ENCODE measurements at places on chromosomes 13 and 19. TPM values are rescaled to one million over a fixed set of nuclear protein-coding genes. Genes with fewer than 3 reads are reported as not detected.

- no peaks in the 10 kb centered on the region for H3K27me3 ChIP-seq
- DNase-seq: no peak
- H3K4me3 ChIP-seq: no peak overlapping the region
- no peak overlapping the region for H3K27ac ChIP-seq
Observed at GRCh38 chr13:59094181-59094580, 1069.5 kb downstream of the DIAPH3 start.

DNA sequence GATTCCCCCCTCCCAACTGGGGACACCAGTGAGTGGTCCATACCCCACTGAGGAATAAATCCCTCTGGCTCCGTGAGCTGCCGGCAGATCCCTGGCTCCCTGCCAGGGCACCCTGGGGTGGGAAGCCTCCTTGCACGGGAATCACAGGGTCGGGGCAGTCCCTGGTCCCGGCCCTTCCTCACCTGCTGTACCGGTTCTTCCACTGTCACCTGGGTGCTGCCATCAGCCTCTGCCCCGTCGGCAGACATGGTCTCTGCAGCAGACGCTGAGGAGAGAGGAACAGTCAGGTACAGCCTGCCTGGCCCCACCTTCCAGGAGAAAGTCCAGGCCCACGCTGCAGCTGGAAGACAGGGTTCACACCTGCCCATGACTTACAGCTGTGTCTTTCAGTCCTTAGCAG lies 6.3 kb downstream of the PLIN3 start:
- H3K4me3 ChIP-seq: no peak overlapping the region
- peaks cover 16% of the 10 kb centered on the region for H3K36me3 ChIP-seq
- peak overlapping the region; percentile 52 for H3K27ac ChIP-seq

- H3K36me3 ChIP-seq: no peaks in the 10 kb centered on the region
- no peaks in the 10 kb centered on the region for H3K4me1 ChIP-seq
- no peak for DNase-seq
- no peak overlapping the region for H3K27ac ChIP-seq
- H3K4me3 ChIP-seq: no peak overlapping the region
Observed at GRCh38 chr13:39410964-39411363, 192.0 kb downstream of the LHFPL6 start.

DNA sequence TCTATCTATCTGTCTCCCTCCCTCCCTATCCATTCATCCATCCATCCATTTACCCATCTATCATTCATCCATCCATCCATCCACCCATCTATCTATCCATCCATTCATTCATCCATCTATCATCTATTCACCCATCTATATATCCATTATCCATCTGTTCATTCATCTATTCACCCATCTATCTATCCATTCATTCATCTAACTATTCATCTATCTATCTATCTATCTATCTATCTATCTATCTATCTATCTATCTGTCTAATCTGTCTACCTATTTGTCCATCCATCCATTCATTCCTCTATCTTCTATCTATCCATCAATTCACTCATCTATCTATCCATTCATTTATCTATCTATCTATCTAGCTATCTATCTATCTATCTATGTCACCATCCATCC lies 4.4 kb upstream of the CDK8 start:
- H3K4me1 ChIP-seq: no peaks in the 10 kb centered on the region
- H3K27ac ChIP-seq: no peak overlapping the region

- no peaks in the 10 kb centered on the region for H3K4me1 ChIP-seq
- no peak overlapping the region for H3K27ac ChIP-seq
- no peak for DNase-seq
- no peaks in the 10 kb centered on the region for H3K36me3 ChIP-seq
- no peaks in the 10 kb centered on the region for H3K27me3 ChIP-seq
Observed at GRCh38 chr13:93843082-93843481, 616.5 kb downstream of the GPC6 start.

DNA sequence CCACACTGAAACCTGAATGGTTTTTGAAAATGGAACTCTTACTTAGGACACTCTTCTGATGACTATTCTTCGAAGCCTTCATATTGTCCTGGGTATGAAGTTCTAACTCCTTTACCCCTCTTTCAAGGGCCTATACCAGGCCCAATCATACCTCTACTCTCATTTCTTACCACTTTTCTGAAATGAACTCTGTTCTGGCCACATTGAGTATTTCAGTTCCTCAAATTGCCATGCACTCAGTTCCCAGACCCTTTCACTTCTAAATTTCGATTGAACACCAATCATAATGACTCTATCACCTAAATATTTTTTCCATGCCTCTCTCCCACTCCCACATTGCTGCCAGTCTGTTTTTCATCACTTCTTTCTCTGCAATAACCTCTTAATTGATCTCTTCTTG lies 53.7 kb downstream of the LACC1 start:
- no peaks in the 10 kb centered on the region for H3K27me3 ChIP-seq
- DNase-seq: no peak
- H3K36me3 ChIP-seq: no peaks in the 10 kb centered on the region
- no peak overlapping the region for H3K4me3 ChIP-seq
- no peak overlapping the region for H3K27ac ChIP-seq

DNA sequence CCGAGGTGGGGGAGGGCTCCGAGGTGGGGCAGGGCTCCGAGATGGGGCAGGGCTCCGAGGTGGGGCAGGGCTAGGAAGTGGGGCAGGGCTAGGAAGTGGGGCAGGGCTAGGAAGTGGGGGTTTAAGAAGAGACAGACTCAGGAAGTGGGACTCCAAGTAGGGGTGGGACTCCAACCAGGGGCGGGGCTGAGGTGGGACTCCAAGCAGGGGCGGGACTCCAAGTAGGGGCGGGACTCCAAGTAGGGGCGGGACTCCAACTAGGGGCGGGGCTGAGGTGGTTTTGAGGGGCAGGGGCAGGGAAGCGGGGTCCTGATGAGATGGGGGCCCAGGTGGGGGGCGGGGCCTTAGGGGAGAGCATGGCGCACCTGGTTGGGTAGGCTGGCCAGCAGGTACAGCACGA lies 13.6 kb downstream of the CFD start:
- no peak overlapping the region for H3K4me3 ChIP-seq
- no peaks in the 10 kb centered on the region for H3K27me3 ChIP-seq
- peaks cover 26% of the 10 kb centered on the region for H3K36me3 ChIP-seq
- no peak overlapping the region for H3K27ac ChIP-seq
- DNase-seq: peak; percentile 26

- no peak overlapping the region for H3K4me3 ChIP-seq
- no peak overlapping the region for H3K27ac ChIP-seq
- DNase-seq: no peak
- H3K36me3 ChIP-seq: no peaks in the 10 kb centered on the region
- no peaks in the 10 kb centered on the region for H3K27me3 ChIP-seq
Observed at GRCh38 chr19:46591870-46592269, 9.3 kb upstream of the CALM3 start.

DNA sequence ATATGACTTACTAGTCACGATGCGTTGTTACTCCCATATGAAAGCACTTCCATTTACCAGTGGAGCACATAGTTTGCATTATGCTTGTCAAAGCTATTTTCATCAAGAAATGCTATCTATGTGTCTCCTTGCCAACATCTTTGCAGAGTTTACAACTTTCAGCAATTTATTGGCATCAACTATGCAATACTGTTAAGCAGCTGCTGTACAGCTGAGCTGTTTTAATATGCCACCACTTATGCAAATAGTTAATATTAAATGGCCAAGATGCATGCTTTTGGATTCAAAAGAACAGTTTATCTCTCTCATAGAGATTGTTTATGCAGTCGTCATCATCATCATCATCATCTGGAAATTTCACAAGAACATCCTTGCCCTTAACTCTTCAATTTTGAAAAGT lies 67.9 kb upstream of the KLF5 start:
- no peaks in the 10 kb centered on the region for H3K27me3 ChIP-seq
- no peak for DNase-seq
- H3K4me1 ChIP-seq: no peaks in the 10 kb centered on the region
- no peak overlapping the region for H3K27ac ChIP-seq
- H3K36me3 ChIP-seq: no peaks in the 10 kb centered on the region

- peak overlapping the region; percentile 90 for H3K4me3 ChIP-seq
- H3K27ac ChIP-seq: no peak overlapping the region
- H3K27me3 ChIP-seq: no peaks in the 10 kb centered on the region
- no peaks in the 10 kb centered on the region for H3K36me3 ChIP-seq
- DNase-seq: peak; percentile 47
- peaks cover 15% of the 10 kb centered on the region for H3K4me1 ChIP-seq
Observed at GRCh38 chr19:33063356-33063752, 1.3 kb downstream of the RHPN2 start.

DNA sequence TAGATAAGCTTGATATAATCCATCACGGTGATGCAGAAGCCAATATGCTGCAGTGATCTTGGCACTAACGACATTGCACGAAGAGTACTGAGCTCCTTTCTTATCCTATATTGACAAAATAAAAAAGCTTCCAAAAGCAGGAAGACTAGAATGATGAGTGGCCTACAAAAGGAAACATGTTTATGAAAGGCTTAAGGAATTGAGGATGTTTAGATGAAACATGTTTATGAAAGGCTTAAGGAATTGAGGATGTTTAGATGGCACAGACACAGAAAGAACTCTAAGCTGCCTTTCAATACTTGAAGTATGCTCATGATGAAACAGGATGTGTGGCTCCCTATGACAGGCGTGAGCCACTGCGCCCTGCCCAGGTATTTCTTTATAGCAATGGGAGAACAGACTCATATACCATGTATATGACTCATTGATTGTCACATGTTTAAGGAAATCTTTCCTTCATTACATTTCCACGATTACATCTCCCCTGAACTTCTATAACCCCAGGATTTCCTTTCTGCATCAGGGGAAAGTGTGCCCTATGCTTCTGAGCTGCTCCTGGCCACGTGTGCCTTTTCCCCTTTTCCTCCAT lies 690.8 kb upstream of the ARGLU1 start:
- H3K36me3 ChIP-seq: no peaks in the 10 kb centered on the region
- no peak overlapping the region for H3K4me3 ChIP-seq
- no peak overlapping the region for H3K27ac ChIP-seq
- no peaks in the 10 kb centered on the region for H3K4me1 ChIP-seq
- DNase-seq: no peak

- no peak within 1 kb of the TSS for H3K27ac ChIP-seq
- H3K36me3 ChIP-seq: no peaks in the 10 kb centered on the region
- peak; percentile 13 for DNase-seq
Observed at GRCh38 chr13:37869756-37870488, at the start of gene TRPC4. TRPC4 (minus strand) TSS chr13:37869772; CDS start chr13:37783333, 86,439 bp downstream.

GRCh38 chr13:41756198-41756880 lies 204.6 kb downstream of the VWA8 start:
- no peak for DNase-seq
- no peaks in the 10 kb centered on the region for H3K27me3 ChIP-seq
- no peak overlapping the region for H3K27ac ChIP-seq
- H3K4me3 ChIP-seq: no peak overlapping the region
- H3K4me1 ChIP-seq: peaks cover 5% of the 10 kb centered on the region

GRCh38 chr13:82698383-82698782 lies 1183.9 kb downstream of the SLITRK1 start:
- H3K27ac ChIP-seq: no peak overlapping the region
- H3K4me1 ChIP-seq: no peaks in the 10 kb centered on the region
- H3K4me3 ChIP-seq: no peak overlapping the region
- no peaks in the 10 kb centered on the region for H3K27me3 ChIP-seq

DNA sequence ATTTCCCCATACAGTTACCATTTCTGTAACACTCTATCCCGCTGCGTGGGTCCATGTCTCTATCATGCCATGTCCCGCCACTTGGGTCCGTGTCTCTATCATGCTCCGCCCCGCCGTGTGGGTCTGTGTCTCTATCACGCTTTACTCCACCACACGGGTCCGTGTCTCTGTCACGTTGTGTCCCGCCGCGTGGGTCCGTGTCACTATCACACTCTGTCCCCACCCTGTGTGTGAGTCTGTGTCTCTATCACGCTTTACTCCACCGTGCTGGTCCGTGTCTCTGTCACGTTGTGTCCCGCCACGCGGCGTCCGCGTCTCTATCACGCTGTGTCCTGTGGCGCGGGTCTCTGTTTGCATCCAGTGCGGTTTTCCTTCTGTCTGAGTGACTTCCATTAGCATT lies 11.6 kb downstream of the ADPRHL1 start:
- no peaks in the 10 kb centered on the region for H3K36me3 ChIP-seq
- no peak overlapping the region for H3K27ac ChIP-seq
- no peak overlapping the region for H3K4me3 ChIP-seq
- DNase-seq: no peak
- no peaks in the 10 kb centered on the region for H3K27me3 ChIP-seq

GRCh38 chr19:13803038-13803437 lies 7.8 kb downstream of the ZSWIM4 start:
- H3K27me3 ChIP-seq: no peaks in the 10 kb centered on the region
- H3K4me1 ChIP-seq: no peaks in the 10 kb centered on the region
- H3K27ac ChIP-seq: no peak overlapping the region
- H3K36me3 ChIP-seq: peaks cover 8% of the 10 kb centered on the region
- no peak for DNase-seq
- no peak overlapping the region for H3K4me3 ChIP-seq

GRCh38 chr19:18437491-18438330 lies at the start of gene ISYNA1:
ISYNA1 (minus strand) TSS chr19:18438133; CDS start chr19:18437979, 154 bp downstream.
- DNase-seq: peak; percentile 59
- H3K36me3 ChIP-seq: no peaks in the 10 kb centered on the region
- no peak within 1 kb of the TSS for H3K4me3 ChIP-seq
- H3K4me1 ChIP-seq: peaks cover 28% of the 10 kb centered on the region

- no peak for DNase-seq
- H3K27ac ChIP-seq: no peak overlapping the region
- no peaks in the 10 kb centered on the region for H3K36me3 ChIP-seq
Observed at GRCh38 chr19:55603581-55604292, 1.7 kb upstream of the ZNF865 start.

SCN1B gene
- 19.6 TPM for total RNA-seq

URAD gene
- total RNA-seq: not detected

DMWD gene
- total RNA-seq: 38.2 TPM

CYP2A7 gene
- total RNA-seq: not detected

RASIP1 gene
- total RNA-seq: 9.7 TPM

PLEKHJ1 gene
- total RNA-seq: 152 TPM

NLRP5 gene
- not detected for total RNA-seq

TLE2 gene
- 89.6 TPM for total RNA-seq

MEIOSIN gene
- not detected for total RNA-seq

CLEC4M gene
- total RNA-seq: 0.13 TPM

KCNJ14 gene
- total RNA-seq: 1.7 TPM

CEACAM20 gene
- not detected for total RNA-seq

ESD gene
- 142 TPM for total RNA-seq
